Stimulated activated naive CD4-positive, alpha-beta T cell treated with Interleukin-2 at 50 U/mL for 16 hours (primary cell): ENCODE measurements at places on chromosomes 2 and 18.
A peak's percentile ranks its signal among the peaks of the same experiment; 100 is the strongest.

GRCh38 chr18:64777556-64777955 is 628.7 kb upstream of the LINC00305 start:
- DNase-seq = no peak

DNA sequence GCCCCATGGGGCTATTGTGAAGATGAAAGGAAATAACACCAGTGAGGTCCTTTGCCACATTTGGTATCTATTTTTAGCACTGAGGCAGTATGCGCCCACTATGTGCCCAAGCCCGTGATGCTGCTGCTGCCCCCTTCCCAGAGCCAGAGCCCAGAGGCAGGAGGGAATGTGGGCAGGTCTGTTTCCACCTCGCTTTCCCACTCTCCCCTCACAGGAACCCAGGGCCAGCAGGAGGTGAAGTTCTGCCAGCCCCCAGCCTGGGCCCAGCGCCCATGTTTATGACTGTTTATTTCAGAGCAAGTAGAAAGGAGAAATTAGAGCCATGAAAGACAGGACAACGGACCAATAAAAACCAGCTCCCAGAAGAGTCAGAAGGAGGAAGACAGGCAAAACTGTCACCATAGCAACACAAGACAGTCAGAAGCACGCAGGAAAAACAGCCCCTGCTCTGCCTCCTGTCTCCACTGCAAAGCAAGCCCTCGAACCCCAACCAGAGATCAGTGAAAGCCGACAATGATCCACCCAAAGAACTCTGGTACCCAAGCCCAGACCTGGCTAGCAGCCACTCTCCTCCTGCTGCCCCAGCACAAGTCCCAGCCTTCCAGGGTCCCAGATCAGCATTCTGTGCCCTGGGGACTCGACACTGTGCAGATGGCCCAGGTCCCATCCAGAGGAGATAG is 1.4 kb downstream of the CYRIA start:
- no peak for DNase-seq

DNA sequence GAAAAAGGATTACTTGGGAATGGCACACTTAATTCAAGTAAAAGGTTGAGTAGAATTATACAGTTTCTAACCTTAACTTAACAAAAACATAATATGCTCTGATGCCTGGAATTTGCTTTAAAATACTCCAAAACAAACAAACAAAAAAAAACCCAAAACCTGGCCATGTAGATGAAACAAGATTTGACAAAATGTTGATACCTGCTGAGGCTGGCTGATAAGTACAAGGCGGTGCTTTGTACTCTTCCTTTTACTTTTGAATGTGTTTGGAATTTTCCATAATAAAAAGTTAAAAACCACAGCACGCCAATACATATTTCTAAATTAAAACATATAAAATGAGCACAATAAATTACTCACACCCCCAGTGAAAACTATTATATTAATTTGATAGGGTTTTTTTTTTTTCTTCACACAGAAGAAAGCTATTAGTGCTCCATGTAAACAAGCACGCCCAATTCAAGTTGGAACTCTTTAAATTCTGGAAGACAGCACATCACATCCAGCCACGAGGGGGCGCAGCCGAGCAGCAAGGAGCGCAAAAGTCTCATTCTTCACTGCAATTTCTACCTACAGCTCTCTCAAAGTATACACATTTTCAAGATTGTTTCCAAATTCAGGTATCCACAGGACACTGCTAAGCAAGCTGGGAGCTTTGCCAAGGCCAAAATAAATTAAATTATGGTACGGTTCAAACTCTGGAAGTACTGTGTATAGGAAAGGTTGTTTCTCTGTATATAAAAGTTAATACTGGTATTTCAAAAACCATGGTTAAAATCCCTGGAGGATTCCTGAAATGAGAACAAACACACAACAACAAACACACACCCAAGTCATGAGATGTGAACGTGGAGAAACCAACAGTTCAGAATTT is 7.5 kb downstream of the SERTAD2 start:
- DNase-seq = peak; percentile 75

- DNase-seq = no peak
Measured at GRCh38 chr2:45944074-45944473, 292.6 kb downstream of the PRKCE start.

GRCh38 chr2:134581877-134582546 is 136.8 kb downstream of the TMEM163 start:
- DNase-seq = no peak

DNA sequence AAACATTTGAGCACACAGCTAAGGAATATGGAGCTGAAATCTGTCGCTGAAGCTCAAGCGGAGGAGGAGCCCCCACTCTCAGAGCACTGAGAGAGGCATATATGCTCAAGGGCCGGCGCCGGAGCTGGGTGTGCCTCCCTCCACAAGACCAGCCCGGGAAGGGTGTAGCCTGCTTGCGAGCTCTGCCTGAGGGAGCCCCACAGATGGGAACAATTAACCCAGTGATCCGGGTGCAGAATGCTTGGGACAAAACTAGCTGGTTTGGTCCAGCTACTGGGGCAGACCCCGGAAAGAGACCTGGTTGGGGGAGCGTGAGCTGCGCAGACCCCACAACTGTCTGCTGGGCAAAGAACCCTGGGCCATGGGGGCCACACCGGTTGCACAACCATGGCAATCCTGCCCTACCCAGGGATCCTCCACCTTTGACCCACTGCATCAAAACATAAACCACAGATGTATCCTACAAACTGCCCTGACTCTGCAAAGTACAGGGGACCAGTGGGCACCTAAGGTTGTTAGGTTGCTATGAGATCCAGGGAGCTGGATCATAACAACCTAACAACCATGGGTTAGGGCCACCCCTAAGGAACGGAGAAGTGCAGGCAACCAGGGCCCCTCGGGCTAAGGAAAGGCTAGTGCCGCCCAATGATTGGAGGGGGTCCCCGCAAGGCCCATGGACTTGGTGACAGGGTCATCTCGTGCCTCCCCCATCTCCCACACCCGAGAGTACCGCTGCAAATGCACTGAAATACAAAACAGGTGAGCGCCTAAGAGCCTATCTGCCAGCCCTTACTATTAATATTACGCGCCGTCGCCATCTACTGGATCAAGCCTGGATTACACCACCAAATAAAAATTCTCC is 53.4 kb upstream of the SCN1A start:
- DNase-seq = no peak

DNA sequence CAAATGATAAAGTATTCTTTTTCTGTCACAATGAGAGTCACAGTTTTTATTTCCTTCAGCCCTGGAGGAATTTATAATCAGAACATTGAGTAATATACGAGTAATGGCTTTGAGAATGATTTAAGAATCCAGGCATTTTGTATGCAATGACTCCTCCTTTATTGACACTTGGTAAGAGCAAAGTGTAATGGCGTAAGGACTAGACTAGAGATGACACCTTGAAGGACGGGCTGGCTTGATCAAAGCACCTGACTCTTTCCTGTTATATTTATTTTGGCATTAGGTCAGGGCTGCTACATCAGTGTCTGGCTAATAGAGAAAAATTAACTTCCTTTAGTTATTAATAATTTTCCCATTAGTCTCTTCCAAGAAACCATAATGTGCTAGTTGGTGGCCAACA is 482.4 kb upstream of the GCFC2 start:
- DNase-seq = no peak

DNA sequence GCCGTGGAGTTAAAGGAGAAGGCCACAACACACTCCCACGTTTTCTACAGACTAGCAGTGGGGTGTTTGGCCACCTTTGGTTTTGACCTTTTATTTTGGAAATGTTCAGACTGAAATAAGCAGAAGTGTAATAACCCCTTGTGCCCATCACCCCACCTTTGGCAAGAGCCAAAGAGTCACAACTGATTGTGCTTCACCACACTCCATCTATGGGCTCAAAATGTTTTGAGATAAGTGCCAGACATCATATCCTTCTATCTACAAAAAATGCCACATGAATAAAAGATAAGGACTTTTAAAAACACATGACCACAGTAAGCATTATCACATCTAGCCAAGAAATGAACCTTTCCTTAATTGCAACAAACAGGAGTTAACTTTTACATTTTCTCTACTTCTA is 9.9 kb upstream of the GPR35 start:
- no peak for DNase-seq

GRCh38 chr2:51516667-51517066 is 484.7 kb upstream of the NRXN1 start:
- no peak for DNase-seq

GRCh38 chr2:220682616-220683015 is 889.5 kb downstream of the EPHA4 start:
- DNase-seq = no peak

- no peak for DNase-seq
Measured at GRCh38 chr2:166449439-166449838, 44.6 kb downstream of the SCN7A start.

DNA sequence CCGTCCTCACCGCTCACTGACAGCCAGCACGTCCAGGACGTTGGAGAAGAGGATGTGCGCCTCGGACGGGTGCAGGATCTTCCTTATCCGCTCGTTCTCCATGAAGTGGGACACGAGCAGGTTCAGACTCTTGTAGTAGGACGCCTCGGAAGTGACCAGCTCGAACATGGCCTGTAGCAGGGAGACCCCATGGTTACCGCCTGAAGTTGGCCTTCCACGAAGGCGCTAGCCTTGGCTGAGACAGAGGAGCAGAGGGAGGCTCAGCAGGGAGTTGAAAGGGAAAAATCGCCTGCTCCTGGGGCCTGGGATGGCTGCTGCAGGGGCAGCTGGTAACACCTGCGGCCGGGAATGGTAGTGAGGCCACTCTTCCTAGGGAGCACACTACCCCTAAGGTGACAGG is 24.7 kb downstream of the SNORC start:
- DNase-seq = no peak

- DNase-seq = no peak
Measured at GRCh38 chr18:74148543-74149070, 284 bp downstream of the TIMM21 start.

- DNase-seq = no peak
Measured at GRCh38 chr2:18067588-18068384, 189.3 kb downstream of the KCNS3 start.

DNA sequence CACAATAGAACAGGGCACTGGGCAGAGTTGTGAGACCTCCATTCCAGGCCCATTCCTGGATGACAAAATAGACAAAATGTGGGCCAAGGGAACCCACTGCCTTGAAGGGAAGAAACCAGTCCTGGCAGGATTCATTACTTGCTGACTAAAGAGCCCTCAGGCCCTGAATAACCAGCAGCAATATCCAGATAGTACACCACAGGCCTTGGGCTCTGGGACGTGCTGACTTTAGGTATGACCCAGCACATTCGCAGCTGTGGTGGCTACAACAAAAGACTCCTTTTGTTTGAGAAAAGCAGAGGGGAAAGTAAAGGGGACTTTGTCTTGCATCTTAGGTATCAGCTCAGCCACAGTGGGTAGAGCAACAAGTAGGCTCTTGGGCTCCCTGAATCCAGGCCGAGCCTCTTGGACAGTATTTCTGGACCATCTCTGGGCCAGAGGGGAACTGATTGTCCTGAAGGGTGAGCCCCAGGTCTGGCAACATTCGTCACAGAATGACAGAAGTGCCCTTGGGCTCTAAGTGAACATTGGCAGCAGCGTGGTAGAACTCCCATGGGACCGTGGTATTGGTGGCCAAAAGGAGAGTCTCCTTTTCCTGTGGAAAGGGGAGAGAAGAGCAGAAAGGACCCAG is 89.9 kb upstream of the CD226 start:
- no peak for DNase-seq

DNA sequence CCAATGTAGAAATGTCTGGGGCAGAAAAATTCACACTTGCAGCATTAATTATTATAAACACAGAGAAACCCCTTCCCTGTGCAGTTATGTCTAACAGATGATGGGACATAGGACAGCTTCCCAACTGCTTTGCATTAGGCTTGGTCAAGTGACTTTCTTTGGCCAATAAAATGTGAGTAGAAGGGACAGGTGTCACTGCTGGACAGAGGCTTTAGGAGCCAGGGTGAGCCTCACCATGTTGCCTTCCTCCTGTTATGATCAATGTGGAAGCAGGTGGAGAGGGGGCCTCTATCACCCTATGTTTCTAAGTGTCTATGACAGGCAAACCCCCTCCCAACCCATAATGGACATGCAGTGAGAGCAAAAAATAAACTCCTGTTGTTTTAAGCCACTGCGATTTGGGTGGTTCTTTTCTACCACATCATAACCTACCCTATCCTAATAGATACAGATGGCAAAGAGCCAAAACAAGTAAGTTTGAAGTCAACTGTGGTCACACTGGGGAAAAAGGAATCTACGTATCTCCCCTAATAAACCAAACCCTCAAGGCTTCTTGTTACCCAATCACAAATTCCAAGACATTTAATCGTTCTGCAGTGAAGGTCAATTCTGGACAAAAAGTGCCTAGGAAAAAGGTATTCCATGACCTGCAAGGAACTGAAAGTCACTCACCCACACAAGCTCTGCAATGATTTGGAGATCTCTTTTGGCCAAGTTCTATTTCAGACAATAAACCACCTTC is 28.6 kb upstream of the POU3F3 start:
- DNase-seq = no peak

GRCh38 chr2:6993229-6993640 is 76.0 kb downstream of the RNF144A start:
- no peak for DNase-seq

DNA sequence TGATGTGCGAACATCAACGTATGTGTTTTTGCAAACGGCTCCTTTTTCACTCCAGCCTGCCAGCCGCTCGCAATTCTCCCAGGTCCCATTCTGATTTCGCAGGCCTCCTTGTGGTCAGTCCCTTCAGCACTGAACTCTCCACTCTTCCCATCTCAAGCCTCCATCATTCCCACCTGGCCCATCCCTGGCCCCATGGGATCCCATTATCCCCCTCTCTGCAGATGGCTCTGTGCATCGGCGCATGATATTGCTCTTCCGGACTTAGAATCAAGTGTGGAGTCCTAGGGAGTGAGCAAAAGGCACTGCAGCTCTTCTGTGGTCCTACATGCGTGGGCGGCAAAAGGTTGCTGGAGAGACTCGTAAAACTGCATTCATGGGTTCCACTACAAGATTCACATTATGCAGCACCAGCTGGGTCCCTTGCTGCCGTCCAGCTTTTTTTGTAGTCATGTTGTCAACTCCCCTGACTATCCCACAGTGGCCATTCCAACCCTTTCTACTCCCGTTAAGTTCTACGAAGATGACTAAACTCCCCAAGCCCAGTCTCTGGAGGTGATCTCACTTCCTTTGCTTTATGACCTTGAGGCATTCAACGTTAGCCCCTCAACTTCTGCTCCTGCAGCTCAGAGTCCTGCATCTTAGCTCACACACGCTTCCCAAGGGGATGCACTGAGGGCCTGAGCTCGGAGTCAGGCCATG is 125.3 kb upstream of the NRP2 start:
- no peak for DNase-seq

GRCh38 chr18:623761-624620 is 27.2 kb downstream of the CLUL1 start:
- peak; percentile 42 for DNase-seq

DNA sequence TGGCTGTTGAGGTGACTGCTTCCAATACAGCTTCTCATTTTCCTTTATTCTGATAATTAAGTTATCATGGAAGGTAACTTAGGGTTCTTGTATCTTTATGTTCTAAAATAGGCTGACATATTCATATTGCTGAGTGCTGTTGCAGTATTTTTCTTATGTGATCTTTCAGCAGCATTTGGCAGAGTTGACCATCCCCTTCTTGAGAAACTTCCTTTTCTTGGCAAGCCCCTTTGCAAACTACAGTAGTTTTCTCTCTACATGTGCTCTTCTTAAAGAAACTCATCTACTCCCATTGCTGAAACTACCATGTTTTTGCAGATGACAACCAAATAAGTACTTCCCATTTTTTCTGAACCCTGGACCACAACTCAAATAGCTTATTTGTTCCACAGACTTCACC is 476.5 kb upstream of the TRIB2 start:
- DNase-seq = no peak

GRCh38 chr18:11658989-11659388 is 30.1 kb upstream of the GNAL start:
- DNase-seq = no peak

GRCh38 chr18:45155526-45155925 is 459.8 kb upstream of the SLC14A2 start:
- no peak for DNase-seq

GRCh38 chr18:37207343-37207742 is 358.3 kb downstream of the CELF4 start:
- DNase-seq = no peak
